ENCODE measurements at places on chromosomes 3 and 15.

DNA sequence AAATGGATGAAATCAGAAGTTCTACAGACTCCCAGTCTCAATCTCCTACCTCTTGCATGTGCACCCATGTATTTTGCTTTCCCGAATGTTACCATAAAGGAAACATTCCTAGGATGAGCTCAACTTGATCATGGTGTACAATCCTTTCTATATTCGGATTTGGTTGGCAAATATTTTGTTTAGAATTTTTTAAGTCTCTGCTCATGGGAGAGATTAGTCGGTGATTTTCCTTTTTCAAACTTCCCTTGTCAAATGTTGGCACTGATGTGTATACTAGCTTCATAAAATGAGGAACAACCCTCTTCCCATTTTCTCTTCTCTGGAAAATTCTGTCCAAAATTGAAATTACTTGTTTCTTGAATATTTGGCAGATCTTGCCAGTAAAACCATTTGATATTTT, 317.6 kb upstream of the RASGRP1 start:
- no peak for DNase-seq

DNA sequence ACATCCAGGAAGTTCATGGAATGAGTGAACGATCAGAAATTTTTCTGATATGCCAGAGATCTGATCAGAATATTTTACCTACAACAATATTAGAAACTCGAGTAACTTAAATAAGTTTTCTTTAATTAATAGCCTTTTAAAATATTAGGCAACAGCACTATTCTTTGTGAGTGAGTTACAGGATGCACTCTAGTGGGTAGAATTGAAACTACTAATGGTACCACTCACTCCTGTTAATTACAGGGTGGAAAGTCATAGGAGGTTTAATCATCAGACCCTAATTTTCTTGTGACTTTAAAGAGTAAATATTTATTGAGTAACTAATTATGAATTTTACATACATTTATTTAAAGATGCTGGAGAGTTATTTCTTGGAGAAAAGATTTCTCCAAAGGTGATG, 217.3 kb downstream of the CACNA2D3 start:
- no peak for DNase-seq

DNA sequence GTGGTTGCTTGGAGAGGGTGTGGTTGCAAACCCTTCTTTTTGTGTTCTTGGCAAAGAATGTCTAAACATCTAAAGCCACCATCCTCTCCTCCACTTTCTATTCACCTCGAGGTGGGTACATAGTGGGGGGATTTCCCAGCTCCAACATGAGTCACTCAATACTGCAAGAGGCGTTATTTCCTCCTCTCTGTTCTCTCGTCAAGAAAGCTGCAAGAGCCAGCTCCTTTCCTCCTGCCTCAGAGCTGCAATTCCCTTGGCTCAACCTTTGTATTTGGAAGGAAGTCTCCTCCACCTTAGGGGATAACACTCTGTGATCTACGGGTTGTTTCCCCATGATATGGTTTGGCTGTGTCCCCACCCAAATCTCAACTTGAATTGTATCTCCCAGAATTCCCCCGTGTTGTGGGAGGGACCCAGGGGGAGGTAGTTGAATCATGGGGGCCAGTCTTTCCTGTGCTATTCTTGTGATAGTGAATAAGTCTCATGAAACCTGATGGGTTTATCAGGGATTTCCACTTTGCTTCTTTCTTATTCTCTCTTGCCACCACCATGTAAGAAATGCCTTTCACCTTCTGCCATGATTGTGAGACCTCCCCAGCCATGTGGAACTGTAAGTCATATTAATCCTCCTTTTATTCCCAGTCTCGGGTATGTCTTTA, 138.4 kb downstream of the PLCL2 start:
- no peak for DNase-seq

DNA sequence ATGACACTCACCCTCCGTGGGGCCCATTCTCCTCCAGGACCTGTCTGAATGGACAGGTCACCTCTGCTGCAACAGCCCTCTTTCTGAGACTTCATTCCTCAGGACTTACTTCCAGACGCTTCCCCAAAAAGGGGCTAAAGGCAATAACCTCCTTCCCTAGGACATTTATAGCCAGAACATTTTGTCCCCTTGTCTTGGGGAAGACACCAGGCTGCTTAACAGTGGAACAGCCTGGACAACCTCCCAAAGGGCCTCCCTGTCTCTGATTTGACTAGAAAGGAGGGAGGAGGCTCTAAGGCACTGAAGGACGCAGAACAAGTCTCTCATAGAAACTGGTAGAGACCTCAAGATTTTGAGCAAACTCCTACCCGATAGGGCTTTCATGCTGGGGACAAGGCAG, 32.7 kb downstream of the ADCY5 start:
- no peak for DNase-seq
